ENCODE measurements at places on chromosomes 11 and 22.

- DNase-seq: no peak
Observed at GRCh38 chr11:100706179-100706578, 19.1 kb downstream of the ARHGAP42 start.

- DNase-seq: no peak
Observed at GRCh38 chr11:128135451-128135850, 451.9 kb downstream of the ETS1 start.

GRCh38 chr11:16859651-16860050 lies 121.2 kb downstream of the C11orf58 start:
- no peak for DNase-seq

DNA sequence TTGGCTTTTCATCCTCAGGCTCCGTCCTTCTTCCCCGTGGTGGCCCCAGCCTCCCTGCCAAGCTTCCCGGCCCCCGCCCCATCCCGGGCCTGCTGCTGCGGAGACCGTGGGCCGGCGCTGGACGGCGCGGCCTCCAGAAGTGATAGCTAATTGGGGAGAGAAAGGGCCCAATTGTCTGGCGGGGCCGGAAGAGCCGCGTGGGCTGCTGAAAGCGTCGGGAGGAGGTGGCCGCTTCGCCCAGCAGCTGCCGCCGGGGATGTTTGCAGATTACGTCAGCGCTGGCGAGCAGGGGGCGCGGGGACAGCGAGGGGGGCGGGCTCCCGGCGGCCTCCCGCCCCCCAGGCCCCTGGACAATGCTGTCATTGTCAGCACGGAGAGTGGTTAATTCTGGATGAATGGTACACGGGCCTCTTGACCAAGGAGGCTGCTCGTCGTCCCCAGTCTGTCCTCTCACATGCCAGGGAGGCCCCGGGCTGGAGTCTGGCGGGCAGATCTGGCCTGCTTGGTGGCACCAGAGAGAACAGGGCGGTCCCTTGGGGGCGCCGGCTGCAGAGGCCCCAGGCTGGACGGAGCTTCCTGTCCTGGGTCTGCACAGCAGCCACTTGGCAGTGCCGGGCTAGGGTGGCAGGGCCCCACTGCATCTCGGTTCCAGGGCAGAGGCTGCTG lies 1.6 kb downstream of the SMIM38 start:
- DNase-seq: no peak

DNA sequence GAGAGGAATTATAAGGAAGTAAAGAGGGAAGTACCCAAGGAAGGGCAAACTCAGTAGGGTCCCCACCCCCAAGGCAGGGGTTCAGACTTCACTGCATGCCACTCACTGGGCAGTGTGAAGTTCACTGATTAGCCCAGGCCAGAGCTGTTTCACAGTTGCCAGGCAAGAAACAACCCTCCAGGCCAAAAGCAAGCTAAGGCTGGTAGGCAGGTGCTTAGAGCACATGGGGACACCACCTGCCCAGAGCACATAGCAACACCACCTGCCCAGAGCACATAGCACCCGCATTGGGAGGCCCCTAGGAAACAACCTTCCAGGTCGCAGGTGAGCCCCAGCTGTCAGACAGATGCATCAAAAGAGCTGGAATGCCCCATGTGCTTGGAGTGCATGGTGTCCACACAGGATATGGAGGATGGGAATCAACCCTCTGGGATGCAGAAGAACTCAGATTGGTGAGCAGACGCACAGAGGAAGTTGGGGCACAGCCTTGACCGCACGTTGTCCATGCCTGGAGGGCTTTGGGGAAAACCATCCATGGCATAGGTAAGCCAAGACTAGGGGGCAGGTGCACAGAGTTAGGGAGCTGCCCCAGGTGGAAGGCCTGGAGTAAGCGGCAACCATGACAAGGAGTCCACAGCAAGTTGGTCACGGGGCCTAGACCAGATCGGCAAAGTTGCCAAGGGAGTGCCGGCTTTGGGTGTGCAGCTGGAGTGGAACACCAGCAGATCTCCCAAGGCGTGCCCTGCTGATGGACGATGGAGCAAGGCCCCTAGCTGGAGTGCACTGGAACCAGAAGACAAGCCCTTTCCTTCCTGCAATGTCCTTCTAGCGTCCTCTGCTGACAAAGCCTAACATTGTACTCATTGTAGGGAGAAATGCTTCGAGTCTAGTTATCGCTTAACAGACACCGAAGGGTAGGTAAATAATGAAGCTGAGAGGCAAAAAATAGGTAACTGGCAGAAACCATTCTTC lies 7.8 kb upstream of the TMEM216 start:
- DNase-seq: no peak
